Stimulated activated CD8-positive, alpha-beta memory T cell treated with anti-CD3 and anti-CD28 coated beads, Interleukin-2, amount 100 ng/mL, for 1 hour (primary cell): ENCODE measurements at places on chromosomes 16 and 17.

- no peak for DNase-seq
Measured at GRCh38 chr17:2157675-2158395, 102.9 kb downstream of the HIC1 start.

DNA sequence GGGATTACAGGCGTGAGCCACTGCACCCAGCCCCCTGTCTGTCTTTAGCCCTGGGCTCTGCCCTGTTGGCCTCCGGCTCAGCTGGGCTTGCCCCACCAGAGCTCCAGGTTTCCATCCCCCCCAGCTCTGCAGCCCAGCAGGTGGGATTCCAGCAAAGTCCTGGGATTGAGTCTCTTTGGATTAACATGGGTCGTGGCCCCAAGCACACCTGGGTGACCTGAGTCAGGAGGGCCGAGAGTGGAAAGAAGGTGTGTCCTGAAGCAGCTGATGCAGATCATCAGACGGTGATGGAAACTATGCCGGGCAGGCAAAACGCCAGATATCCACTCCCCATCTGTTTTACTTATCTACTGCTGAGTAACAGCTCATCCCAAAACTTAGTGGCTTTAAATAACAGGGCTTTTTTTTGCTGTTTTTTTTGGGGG lies 72.5 kb downstream of the KNOP1 start:
- no peak for DNase-seq

- no peak for DNase-seq
Measured at GRCh38 chr17:33112763-33113162, 121.1 kb downstream of the SPACA3 start.

- no peak for DNase-seq
Measured at GRCh38 chr16:10447289-10447688, 61.4 kb downstream of the ATF7IP2 start.

DNA sequence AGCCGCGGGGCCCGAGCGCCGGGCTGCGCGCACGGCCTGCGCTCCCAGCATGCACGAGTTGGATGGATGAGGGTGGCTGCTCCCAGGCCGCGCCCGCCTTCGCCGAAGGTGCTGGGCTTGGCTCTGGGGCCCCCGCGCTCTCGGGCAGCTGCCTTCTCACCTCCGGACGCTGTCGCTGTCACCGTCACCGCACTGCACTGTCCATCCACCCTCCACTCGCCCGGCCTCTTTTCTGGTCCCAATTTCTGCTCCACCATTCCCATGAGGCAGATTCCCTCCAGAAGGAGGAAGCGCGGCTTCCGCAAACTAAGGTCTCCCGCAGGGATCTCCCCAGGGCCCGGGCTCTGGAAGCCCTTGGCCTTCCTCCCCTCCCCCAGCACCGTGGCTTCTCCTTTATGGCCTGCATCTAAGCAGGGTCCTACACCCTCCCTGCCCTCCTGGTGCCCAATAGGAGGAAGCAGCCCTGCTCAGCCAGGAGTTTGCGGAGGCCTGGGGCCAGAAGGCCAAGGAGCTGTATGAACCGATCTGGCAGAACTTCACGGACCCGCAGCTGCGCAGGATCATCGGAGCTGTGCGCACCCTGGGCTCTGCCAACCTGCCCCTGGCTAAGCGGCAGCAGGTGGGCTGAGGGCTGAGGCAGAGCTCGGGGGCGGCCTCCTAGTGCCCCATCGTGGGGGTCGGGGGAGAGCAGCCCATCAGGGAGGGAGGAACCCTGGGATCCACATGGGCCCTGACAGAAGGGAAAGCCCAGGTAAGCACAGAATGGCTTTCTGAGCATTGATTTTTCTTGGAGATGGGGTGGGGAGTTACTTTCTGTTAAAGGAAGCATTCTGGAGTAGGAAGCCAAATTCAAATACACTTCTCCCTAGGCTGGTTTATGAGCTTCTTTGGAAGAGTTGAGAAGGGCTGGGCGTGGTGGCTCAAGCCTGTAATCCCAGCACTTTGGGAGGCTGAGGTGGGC lies 899 bp downstream of the ACE start:
- no peak for DNase-seq

DNA sequence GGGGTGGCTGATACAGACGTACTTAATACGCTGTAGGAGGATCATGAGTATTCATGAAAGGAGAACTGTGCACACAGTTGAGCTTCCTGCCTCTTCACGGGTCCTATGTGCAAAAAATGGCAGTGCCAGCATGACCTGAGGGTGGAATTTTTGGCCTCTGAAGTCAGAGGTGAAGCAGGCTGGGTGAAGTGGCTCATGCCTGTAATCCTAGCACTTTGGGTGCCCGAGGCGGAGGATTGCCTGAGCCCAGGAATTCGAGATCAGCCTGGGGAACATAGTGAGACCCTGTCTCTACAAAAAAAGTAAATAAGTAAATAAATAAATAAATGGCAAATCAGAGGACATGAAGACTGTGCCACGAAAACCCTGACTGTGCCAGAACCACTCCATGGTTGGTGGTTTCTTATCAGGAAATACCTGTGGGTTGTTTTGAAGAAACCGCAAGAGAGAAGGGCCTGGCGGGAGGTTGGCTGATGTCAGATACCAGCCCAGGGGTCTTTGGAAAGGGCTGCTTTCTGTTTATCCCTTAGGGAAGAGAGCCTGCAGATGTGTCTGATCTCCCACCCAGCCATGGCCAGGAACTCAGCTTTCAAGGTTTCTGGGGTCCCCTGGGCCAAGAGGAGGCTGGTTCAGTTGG lies 3.4 kb downstream of the ASPSCR1 start:
- DNase-seq, result no peak

DNA sequence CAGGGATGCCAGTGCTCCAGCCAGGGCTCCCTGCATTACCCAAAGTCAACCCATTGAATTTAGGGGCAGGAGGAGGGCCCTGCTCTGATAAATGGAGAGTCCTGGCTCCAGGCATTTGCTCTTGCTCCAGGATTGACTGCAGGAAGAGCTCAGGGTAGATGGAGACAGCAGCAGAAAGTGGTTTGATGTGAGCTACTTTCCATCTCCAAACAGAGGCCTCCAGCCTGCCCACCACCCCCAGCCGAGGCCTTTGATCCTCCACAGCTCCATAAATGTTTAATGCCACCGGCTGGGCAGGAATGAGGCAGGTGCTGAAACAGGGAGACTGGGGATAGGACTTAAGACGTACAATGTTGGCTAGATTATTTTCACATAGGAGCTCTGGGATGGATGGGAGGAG lies 4.3 kb upstream of the SEZ6 start:
- no peak for DNase-seq

DNA sequence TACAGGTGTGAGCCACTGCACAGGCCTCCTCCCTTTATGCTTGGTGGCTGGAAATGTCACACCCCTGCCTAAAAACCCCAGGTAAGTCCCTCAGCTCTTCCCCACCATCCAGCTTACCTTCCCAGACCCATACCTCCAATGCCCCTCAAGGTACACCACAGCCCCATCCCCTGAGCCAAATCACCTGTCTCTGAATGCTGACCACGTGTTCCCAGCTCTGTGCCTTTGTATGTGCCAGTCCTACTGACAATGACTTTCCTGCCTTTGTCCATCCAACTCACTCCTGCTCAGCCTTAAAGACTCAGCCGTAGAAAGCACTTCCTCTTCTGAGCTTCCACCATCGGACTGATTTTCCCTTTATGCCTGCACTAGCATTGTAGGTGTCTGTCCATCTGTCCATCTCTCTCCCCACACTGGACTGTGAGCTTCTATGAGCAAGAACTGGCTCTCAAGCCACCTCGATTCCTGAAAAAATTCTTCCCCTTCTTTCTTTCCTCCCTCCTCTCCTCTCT lies 30.7 kb upstream of the GOSR2 start:
- no peak for DNase-seq

DNA sequence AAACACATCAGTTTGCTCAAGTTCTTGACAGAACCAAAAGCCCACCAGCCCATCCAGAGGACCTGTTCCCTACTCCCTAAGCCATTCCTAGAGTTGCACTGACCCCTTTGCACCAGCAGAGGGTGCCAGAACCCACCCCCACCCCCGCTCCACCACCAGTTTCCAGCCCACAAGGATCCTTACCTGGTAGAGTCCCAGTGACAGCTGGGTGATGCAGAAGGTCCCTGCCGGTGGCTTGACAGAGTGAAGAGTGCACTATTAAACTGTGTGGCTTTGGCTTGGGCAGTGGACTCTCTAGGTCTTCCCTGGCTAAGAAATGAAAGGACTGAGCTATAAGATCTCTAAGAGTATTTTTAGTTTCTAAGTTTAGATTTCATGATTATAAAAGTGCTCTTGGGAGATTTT lies 73.3 kb upstream of the MTMR4 start:
- peak; percentile 12 for DNase-seq

GRCh38 chr17:78709119-78709681 lies 72.9 kb downstream of the CYTH1 start:
- no peak for DNase-seq
